ENCODE measurements at places on chromosomes 6 and 20. TPM values are rescaled to one million over a fixed set of nuclear protein-coding genes. Genes with fewer than 3 reads are reported as not detected.

FAM83D gene
- total RNA-seq: 4.2 TPM

GRCh38 chr6:32483968-32484613, 44.4 kb downstream of the HLA-DRA start:
- no peak overlapping the region for H3K27ac ChIP-seq
- DNase-seq: no peak
- no peaks in the 10 kb centered on the region for H3K36me3 ChIP-seq
- no peaks in the 10 kb centered on the region for H3K4me1 ChIP-seq
- H3K4me3 ChIP-seq: no peak overlapping the region

MROH8 gene
- total RNA-seq: 5.8 TPM

- DNase-seq: no peak
- no peak overlapping the region for H3K4me3 ChIP-seq
- H3K27me3 ChIP-seq: no peaks in the 10 kb centered on the region
- peaks cover 1% of the 10 kb centered on the region for H3K36me3 ChIP-seq
Observed at GRCh38 chr6:44260451-44261297, 3.3 kb upstream of the SLC35B2 start.

GRCh38 chr20:24960302-24960801, 11.3 kb downstream of the CST7 start:
- H3K36me3 ChIP-seq: no peaks in the 10 kb centered on the region
- no peaks in the 10 kb centered on the region for H3K27me3 ChIP-seq
- no peak overlapping the region for H3K4me3 ChIP-seq
- no peak for DNase-seq
- H3K4me1 ChIP-seq: no peaks in the 10 kb centered on the region

GRCh38 chr6:136464874-136465273, 85.3 kb downstream of the MAP7 start:
- no peak overlapping the region for H3K4me3 ChIP-seq
- no peak for DNase-seq
- H3K27ac ChIP-seq: no peak overlapping the region
- no peaks in the 10 kb centered on the region for H3K27me3 ChIP-seq

CTCFL gene
- 0.09 TPM for total RNA-seq

DNA sequence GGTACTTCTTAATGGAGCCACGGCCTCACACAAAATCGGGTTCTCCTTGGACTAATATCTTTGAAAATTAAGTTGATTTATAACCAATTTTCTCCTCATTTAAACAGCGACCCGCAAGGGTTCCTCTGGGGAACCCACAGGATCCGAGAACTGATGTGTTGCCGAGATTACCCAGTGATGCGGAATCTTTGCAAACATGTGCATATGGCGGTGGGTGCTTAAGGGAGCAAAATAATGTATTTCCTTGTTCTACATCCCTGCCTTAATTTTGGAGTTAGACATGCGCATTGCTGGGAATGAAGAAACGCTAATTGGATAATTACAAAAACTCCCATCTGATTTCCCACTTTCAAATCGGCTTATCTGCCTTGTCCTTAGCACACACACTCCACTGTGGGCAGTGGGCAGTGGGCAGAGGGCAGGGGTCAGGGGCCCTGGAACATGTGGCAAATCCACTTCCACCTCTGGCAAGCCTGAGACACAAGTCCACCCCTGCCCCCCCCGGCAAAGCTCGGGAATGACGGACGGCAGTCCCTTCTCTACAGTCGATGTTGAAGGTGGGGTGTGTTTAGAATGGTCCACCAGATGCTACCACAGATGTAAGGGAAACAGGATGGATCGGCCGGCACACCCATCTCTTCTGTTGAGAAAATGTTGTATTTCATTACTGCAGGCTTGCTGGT, 137.4 kb upstream of the CDH4 start:
- H3K36me3 ChIP-seq: no peaks in the 10 kb centered on the region
- H3K27ac ChIP-seq: no peak overlapping the region
- no peak overlapping the region for H3K4me3 ChIP-seq
- no peak for DNase-seq
- peaks cover 11% of the 10 kb centered on the region for H3K4me1 ChIP-seq
- H3K27me3 ChIP-seq: no peaks in the 10 kb centered on the region

- no peak for DNase-seq
- no peak overlapping the region for H3K4me3 ChIP-seq
- H3K4me1 ChIP-seq: peaks cover 44% of the 10 kb centered on the region
- no peaks in the 10 kb centered on the region for H3K27me3 ChIP-seq
- H3K27ac ChIP-seq: no peak overlapping the region
Observed at GRCh38 chr6:142380626-142381025, 78.8 kb downstream of the ADGRG6 start.

BPIFB6 gene
- not detected for total RNA-seq

DNA sequence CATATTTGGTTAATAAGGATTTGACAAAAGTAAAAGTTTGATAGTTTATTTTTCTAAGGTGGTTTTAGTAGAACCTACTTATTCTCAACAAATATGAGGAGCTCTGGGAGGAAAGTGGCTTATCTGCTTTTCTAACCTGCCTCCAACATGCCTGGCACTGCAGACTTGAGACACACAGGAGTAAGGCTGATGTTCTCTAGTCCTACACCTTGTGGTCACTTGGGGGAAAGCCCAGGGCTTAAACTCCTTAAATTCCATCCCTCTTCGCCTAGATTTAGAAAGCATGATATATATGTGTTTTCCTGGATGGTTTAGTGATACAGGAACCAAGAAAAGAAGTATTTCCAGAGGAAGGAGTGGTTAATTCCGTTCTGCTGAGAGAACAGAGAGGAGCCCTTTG, 39.9 kb upstream of the SAMD5 start:
- H3K4me3 ChIP-seq: no peak overlapping the region
- no peak for DNase-seq
- no peaks in the 10 kb centered on the region for H3K27me3 ChIP-seq
- H3K4me1 ChIP-seq: no peaks in the 10 kb centered on the region

VGLL2 gene
- not detected for total RNA-seq

PPP1R3G gene
- total RNA-seq: 7.6 TPM

CHD6 gene
- 29.3 TPM for total RNA-seq

DNA sequence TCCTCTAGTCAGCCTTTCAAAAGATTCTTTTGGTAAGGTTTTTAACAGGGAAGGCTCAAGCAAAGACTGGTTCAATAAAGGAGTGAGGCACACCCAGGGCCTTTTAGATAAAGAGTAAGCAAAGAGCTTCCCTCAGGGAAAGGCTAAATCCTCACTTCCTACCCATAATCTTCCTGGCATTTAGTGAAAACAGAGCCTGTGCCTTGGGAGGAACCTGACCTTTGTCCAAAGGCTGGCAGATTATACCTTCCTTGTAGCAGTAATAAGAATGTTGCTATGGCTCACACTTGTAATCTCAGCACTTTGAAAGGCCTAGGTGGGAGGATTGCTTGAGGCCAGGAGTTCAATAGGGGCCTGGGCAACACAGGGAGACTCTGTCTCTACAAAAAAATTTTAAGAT, 280.1 kb upstream of the PLCB4 start:
- H3K27ac ChIP-seq: no peak overlapping the region
- H3K4me3 ChIP-seq: no peak overlapping the region
- H3K27me3 ChIP-seq: no peaks in the 10 kb centered on the region
- DNase-seq: no peak
- no peaks in the 10 kb centered on the region for H3K36me3 ChIP-seq

DNA sequence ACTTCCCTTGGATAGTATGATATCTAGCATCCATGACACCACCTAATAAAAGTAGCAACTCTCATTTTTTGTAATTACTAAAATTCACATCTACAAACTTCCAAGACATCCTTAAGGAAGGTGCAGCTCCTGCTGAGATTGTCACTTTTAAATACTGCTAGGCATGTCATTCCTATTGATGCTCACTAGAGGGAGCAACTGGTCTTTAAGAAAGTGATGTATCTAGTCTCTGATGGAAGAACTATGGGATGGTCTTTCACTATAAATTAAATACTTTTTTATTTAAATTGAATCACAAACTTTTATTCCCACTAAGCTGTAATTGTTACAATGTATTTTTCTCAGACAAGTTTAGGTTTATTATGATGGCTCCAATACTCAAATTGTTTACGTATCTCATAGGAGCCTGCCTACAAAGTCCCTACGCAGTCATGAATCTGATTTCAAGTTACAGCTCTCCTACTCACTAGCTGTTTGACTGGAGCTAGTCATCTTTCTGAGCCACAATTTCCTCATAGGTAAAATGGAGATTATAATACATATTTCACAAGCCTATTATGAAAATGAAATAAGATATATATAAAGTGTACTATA, 8.1 kb upstream of the TSPYL1 start:
- no peaks in the 10 kb centered on the region for H3K36me3 ChIP-seq
- no peaks in the 10 kb centered on the region for H3K27me3 ChIP-seq
- H3K27ac ChIP-seq: no peak overlapping the region
- no peak overlapping the region for H3K4me3 ChIP-seq
- peak; percentile 70 for DNase-seq

ENTPD6 gene
- 107 TPM for total RNA-seq

GRCh38 chr6:68826501-68826900, 191.4 kb downstream of the ADGRB3 start:
- no peaks in the 10 kb centered on the region for H3K27me3 ChIP-seq
- no peak for DNase-seq
- H3K4me3 ChIP-seq: no peak overlapping the region
- H3K27ac ChIP-seq: peak overlapping the region; percentile 43
- no peaks in the 10 kb centered on the region for H3K36me3 ChIP-seq

CFAP61 gene
- not detected for total RNA-seq

DNA sequence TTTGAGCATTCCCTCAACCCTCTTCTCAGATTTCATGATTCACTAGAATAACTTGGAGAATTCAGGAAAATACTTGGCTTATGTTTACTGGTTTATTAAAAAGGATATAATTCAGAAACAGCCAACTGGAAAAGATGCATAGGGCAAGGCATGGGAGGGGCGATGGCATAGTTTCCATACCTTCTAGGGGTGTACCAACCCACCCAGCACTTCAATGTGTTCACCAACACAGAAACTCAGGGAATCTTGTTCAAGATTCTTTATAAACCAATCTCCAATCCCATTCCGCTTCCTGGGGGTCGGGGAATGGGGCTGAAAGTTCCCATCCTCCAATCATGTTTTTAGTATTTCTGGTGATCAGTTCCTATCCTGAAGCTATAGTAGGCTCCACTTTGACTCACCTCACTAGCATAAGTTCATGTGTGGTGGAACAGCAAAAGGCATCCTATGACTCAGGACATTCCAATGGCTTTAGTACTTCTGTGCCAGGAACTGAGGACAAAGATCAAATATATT, 164.4 kb downstream of the SIM1 start:
- DNase-seq: no peak
- no peak overlapping the region for H3K27ac ChIP-seq
- no peaks in the 10 kb centered on the region for H3K27me3 ChIP-seq
- no peaks in the 10 kb centered on the region for H3K4me1 ChIP-seq
- H3K4me3 ChIP-seq: no peak overlapping the region

GRCh38 chr6:16224409-16224808, 14.0 kb upstream of the GMPR start:
- H3K4me1 ChIP-seq: peaks cover 15% of the 10 kb centered on the region
- no peaks in the 10 kb centered on the region for H3K27me3 ChIP-seq
- no peak overlapping the region for H3K27ac ChIP-seq
- no peaks in the 10 kb centered on the region for H3K36me3 ChIP-seq
- H3K4me3 ChIP-seq: no peak overlapping the region
- DNase-seq: no peak

IL17F gene
- not detected for total RNA-seq

ADGB gene
- total RNA-seq: not detected

DNA sequence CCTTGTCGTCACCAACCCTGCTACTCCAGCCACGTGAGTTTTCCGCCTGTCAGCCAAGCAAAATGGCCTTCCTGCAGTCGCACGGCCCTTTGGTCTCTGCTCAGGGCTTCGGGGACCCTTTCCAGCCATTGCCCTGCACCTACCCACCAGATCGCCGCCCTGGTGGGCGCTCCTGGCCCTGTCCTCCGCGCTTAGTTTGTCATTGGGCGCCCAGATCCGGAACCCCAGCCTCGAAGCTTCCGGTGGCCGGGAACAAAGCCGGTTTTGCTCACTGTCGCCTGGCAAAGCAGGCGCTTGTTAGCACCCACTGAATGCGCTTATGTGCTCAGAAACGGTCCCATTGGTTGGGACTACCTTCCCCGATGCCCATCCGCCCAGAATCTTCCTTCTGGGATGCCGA, 536 bp downstream of the ZFP57 start:
- H3K36me3 ChIP-seq: no peaks in the 10 kb centered on the region
- H3K4me1 ChIP-seq: peaks cover 15% of the 10 kb centered on the region
- no peaks in the 10 kb centered on the region for H3K27me3 ChIP-seq
- H3K4me3 ChIP-seq: no peak overlapping the region

SIRPD gene
- not detected for total RNA-seq

EDN1 gene
- total RNA-seq: 0.32 TPM

DNA sequence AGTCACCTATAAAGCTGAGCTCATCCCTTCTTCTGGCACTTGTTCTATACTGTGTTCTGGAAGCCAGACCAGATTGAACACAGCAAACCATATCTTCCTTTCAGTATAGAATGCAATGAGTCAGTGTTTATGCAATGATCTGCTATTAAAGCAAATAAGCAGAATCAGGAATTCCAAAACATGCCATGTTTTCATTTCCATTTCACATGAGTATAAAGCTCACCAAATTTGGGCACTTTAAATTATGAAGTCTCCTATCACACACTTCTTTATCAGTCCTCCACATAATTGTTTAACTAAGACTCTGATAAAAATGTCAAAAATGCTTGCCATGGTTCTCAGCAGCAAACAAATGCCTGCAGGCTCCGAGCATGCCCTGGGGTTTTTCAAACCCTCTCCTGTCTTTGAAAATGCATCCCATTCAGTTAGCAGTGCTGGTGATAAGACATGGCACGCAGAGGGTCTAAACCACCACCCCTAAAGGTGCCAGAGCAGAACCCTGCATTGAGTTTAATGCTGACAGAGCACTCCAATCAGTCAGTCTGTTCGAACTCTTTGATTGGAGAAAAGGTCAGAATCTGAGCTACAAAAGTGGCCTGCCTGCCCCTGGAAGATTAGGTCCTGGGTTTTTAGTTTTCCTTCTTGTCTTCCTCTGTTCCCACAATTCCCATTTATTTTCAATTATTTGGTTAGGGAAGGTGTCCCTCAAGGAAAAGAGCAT, 234.1 kb downstream of the GMPR start:
- H3K4me3 ChIP-seq: no peak overlapping the region
- peak overlapping the region; percentile 64 for H3K27ac ChIP-seq
- peaks cover 39% of the 10 kb centered on the region for H3K4me1 ChIP-seq
- no peaks in the 10 kb centered on the region for H3K36me3 ChIP-seq
- DNase-seq: peak; percentile 74
- H3K27me3 ChIP-seq: no peaks in the 10 kb centered on the region

DNA sequence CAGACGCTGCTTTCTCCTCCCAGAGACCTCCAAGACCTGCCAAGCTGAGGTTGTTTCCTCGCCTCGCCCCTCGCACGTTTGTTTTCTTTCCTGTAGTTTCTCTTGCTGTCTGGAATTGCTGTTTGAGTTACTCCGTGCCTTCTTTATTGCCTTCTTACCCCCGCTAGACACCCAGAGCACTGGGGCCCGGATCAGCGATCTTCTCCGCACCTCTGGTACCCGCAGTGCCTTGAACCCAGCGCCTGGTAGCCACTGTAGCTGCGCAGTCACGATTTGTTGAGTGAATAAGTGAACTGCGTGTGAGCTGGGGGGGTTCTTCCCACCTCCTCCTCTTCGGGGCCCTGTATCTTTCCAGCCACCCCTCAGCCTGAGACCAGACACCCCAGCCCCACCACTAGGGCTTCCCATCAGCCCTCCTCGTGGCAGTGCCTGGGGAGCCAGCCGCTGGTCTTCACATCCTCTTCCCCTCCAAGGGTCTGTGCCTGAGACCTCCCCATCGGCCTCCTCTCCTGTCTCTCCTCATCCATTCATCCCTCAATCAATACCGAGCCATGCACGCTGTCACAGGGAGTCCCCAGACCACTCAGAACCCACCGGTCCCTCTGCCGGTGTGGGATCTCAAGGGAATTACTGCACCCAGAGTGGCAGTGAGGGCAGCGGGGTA, 849 bp upstream of the BMP7 start:
- H3K4me1 ChIP-seq: peaks cover 24% of the 10 kb centered on the region
- H3K27me3 ChIP-seq: peaks cover 13% of the 10 kb centered on the region
- DNase-seq: no peak
- H3K36me3 ChIP-seq: no peaks in the 10 kb centered on the region
- no peak overlapping the region for H3K27ac ChIP-seq
